ENCODE measurements at places on chromosomes 12 and 14.

GRCh38 chr12:1844223-1844622 lies 23.9 kb downstream of the LRTM2 start:
- no peak for DNase-seq

DNA sequence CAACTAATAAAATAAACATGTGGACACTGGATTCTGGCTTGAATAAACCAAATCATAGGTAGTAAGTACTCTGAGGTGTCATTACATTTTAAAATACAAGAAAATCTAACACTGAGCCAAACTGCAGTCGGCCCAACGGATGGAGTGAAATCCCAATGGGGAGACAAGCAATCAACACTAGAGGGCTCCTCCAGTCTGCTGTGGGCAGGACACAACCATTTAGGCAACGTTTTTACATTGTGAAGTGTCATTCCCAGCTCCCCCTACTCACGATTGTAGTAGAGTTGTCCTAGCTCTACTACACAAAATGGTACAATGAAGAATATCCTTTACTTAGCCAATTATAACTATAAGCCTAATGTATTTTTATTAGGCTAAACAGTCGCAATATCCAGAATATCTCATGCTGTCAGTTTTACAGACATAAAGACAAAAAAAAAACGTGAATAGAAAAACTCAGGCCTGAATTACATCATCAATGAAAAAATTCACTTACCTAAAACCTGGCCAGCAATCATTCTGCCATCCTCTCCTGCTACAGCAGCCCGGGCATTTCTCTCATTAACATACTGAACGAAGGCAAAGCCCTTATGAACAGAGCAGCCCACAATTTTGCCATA lies 35.7 kb downstream of the HNRNPC start:
- DNase-seq = no peak

DNA sequence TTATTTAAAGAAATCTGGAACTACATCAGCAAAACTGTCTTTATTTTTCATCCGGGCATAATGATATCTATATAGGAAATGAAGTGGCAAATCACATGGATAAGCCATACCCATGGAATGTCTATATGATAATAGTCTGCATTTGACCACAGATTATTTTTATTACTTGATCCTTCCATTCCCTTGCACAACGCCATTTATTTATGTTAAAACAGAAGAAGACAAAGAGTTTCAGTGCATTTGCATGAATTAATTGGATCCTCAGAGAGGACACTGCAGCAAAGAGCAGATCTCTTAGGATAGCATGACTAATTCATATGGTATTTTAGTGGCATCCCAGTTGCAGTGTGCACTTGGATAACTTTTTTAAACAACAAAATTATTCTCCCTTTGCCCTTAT lies 345.0 kb downstream of the CCDC91 start:
- DNase-seq = no peak

- no peak for DNase-seq
These were observed 29.2 kb upstream of the TMED10 start for GRCh38 chr14:75205591-75205990.

- DNase-seq = no peak
These were observed 5.0 kb upstream of the CIROP start for GRCh38 chr14:23109769-23110168.

GRCh38 chr12:108955225-108955835 lies 65.5 kb downstream of the SVOP start:
- DNase-seq = no peak
